ENCODE measurements at places on chromosomes 3 and 15.

DNA sequence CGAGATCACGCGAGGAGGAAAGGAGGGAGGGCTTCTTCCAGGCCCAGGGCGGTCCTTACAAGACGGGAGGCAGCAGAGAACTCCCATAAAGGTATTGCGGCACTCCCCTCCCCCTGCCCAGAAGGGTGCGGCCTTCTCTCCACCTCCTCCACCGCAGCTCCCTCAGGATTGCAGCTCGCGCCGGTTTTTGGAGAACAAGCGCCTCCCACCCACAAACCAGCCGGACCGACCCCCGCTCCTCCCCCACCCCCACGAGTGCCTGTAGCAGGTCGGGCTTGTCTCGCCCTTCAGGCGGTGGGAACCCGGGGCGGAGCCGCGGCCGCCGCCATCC lies 1.1 kb upstream of the SETD5 start:
- DNase-seq: peak; percentile 49

DNA sequence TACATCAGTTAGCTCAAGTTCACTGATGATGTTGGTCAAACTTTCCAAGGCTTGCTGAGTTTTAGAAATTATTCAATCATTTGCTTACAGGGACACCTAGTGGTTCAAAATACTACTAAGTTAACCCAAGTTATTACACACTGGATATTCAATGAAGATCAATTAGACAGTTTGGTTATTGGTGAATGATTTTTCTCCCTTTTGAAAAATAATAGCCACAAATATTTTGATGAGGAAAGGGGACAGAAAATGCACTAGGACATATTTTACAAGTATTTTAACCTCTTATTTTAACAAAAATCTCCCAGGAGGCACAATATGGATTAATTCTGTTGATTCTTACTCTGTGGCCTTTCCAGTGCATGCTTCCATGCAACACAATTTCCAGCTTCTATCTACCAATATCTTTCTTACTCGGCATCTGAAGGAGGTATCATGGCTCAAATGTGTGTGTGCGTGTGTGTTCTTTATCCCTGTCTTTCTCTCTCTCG lies 20.1 kb upstream of the GOLGA6L2 start:
- no peak for DNase-seq

GRCh38 chr3:171569571-171570132 lies 109.4 kb upstream of the TNIK start:
- no peak for DNase-seq

DNA sequence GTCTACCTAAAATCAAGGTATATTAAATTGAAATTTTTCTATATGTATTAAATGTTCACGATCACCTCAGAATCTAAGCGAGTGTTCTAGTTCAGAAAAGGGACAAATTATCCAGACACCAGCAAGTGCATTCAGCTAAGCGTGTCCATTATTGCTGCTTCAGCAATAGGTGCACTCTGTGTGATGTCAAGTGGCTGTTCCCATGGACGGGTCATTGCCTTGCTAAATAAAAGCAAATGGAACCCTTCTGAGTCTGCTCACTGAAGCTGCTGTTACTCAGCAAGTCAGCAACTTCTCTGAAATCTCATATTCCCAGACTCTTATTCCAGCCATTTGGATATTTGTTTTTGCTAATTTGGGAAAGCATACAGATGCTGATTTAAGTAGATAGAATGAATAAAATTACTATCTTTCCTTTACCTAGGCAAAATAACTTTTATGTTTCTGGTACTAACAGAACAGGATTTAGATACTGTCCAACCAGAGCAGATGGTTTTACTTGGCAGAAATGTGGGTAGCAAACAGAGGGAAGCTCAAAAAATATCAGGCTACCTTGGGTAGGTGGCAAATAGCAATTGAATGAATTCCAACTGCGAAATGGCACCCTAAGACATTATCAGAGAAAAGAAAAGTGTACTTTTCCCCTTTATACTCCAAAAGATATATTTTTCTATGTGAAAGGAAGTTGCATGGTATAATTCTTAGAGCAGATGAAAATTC lies 407.0 kb downstream of the GAP43 start:
- DNase-seq: no peak
